ENCODE measurements at places on chromosomes 2 and 18. TPM values are rescaled to one million over a fixed set of nuclear protein-coding genes. Genes with fewer than 3 reads are reported as not detected.

SP100 gene
- 112 TPM for total RNA-seq

MSH2 gene
- total RNA-seq, result 74.5 TPM

ANKRD62 gene
- total RNA-seq, result not detected

IL1F10 gene
- not detected for total RNA-seq

TGFBRAP1 gene
- total RNA-seq, result 28.7 TPM

GRCh38 chr2:173964565-173965371 lies 405 bp downstream of the SP3 start:
- DNase-seq, result peak; percentile 81

DNA sequence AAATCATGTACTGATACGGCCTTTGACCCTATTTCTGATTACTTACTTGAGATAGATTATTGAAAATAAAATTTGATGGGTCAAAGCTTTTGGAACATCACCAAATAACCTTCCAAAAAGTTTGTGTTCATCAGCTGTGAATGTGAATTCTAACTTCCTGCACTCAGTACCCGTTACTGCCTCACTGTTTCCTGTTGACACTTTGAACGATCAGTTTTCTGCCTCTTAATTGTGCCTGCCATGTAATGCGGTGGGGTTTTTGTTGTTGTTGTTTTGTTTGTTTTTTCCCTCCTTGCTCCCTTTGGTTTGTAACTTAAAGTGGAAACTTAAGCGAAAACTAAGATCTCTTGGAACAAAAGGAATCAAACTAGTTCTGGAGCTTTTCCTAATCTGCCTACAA lies 18.9 kb downstream of the ATG16L1 start:
- no peak for DNase-seq

GRCh38 chr2:113700186-113700841 lies 56.1 kb downstream of the SLC35F5 start:
- peak; percentile 72 for DNase-seq

DNA sequence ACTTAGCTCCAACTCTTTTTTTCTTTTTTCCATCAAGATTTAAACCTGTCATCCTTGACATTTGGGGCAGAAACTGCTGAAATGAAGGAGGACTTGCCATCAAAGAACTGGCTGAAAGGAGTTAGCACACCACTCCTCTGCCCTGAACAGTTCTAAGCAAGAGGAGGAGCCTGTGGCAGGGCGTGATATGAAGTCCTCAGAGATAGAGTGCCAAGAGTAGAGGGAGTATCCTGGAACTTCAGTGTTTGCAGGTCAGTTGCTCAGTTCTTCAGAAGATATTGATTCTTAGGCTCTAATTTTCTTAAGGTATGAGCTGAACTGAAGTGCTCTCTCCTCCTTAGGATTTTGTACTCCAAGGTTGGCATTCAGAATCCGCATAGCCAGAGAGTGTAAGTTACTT lies 15.2 kb downstream of the NABP1 start:
- no peak for DNase-seq

DNA sequence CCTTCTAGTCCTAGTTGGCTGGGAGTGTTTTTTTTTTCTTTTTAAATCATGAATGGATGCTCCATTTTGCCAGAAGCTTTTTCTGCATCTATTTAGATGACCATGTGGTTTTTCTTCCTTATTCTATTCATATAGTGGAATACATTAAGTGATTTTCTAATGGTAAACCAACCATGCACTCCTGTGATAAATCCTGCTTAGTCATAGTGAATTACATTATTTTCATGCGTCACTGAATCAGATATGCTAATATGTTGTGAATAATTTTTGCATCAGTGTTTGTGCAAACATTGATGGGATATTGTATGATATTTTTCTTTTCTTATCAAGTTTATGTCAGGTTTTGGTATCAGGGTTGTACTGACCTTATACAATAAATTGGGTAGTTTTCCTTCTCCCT lies 229.3 kb upstream of the REV1 start:
- DNase-seq, result no peak

DNA sequence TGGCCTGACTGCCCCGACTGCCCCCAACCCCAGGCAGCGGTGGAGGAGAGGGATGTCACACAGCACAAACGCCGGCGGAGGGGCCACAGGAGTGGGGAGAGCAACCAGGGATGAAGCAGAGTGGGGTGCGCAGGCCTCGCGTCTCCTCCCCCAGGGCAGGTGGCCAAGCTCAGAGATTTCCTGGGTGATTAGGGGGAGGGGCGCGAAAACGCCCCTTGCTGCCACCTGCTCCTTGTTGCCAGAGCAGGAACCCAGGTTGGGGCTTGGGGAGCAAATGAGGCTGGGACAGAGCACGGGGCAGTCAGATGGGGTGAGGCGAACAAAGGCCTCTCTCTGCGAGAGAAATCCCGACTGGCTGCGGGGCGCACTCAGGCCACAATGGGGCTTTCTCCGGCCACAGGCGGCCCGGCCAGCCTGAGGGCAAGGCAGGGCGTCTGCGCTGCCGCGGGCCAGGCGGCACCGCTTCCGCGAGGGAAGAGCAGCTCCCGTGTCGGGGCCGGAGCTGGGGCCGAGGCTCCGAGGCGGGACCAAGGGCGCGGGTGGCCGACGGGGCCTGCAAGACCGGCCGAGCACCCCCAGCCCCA lies 11.5 kb downstream of the TEX44 start:
- DNase-seq, result no peak
